A673 (cell line): ENCODE measurements at places on chromosomes 7 and 10. TPM values are rescaled to one million over a fixed set of nuclear protein-coding genes. Genes with fewer than 3 reads are reported as not detected.

Gene SMO
- 40.3 and 40.8 TPM in 2 replicates for total RNA-seq

Gene AKR1C1
- 9.8 and 10.2 TPM in 2 replicates for total RNA-seq

Gene DEPP1
- 0.54 and 1.1 TPM in 2 replicates for total RNA-seq

Gene ERV3-1
- 14.7 and 18.5 TPM in 2 replicates for total RNA-seq

Gene TBX20
- 1.8 TPM in 2 replicates for total RNA-seq

Gene LIPK
- not detected in 2 replicates for total RNA-seq

Gene GRM3
- not detected in 2 replicates for total RNA-seq

GRCh38 chr10:72954596-72955554 lies at the start of gene PLA2G12B:
Gene PLA2G12B, minus strand, starts transcription at chr10:72954806. Its CDS starts 121 bp downstream, at chr10:72954685.
- H3K27me3 ChIP-seq: no peaks in the 10 kb centered on the region
- H3K4me1 ChIP-seq: no peaks in the 10 kb centered on the region
- no peak within 1 kb of the TSS for H3K4me3 ChIP-seq
- no peak within 1 kb of the TSS for H3K27ac ChIP-seq
- DNase-seq: peak; percentile 8

- H3K27ac ChIP-seq: no peak overlapping the region
- no peaks in the 10 kb centered on the region for H3K4me1 ChIP-seq
- H3K36me3 ChIP-seq: no peaks in the 10 kb centered on the region
- no peak overlapping the region for H3K4me3 ChIP-seq
- no peaks in the 10 kb centered on the region for H3K27me3 ChIP-seq
Observed at GRCh38 chr7:77217474-77218185, 18.0 kb upstream of the FGL2 start.

DNA sequence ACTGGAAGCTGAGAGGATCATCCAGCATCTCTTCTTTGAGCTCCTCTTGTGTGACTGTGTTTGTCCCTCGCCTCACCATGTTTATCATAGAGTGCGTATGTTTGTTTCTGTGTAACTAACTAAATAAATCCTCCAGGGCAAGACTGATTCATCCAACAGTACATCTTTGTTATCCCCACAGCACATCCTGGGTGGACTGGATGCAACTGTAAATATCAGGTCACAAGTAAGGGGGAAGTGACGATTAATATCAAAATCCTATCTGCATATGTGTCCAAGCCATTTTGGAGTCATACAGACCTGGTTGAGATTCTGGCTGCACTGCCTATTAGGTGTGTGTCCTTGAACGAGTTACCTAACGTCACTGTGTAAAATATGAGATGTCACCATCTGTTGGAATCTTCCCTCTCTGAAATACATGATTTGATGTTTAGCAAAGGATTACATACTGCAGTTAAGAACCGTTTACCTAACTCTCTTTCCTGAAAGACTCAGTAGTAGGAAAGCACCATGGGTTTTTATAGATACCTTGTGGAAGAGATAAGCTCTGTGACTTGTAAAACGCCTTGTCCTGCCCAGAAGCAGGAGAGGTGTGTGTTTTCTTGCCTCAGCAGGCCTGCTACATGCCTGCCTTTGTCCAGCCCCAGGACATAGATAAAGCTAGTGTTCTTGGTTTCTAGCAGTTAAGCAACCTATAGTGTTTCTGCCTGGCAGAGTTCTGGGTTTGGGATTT lies 25.8 kb downstream of the WBP1L start:
- no peak overlapping the region for H3K4me3 ChIP-seq
- peaks cover 35% of the 10 kb centered on the region for H3K4me1 ChIP-seq
- no peak for DNase-seq
- no peak overlapping the region for H3K27ac ChIP-seq
- H3K36me3 ChIP-seq: no peaks in the 10 kb centered on the region

- H3K27ac ChIP-seq: no peak overlapping the region
- H3K27me3 ChIP-seq: no peaks in the 10 kb centered on the region
- no peaks in the 10 kb centered on the region for H3K36me3 ChIP-seq
- DNase-seq: no peak
- no peak overlapping the region for H3K4me3 ChIP-seq
Observed at GRCh38 chr7:152574892-152575548, 100.9 kb downstream of the XRCC2 start.

- no peaks in the 10 kb centered on the region for H3K36me3 ChIP-seq
- H3K4me1 ChIP-seq: no peaks in the 10 kb centered on the region
- H3K27me3 ChIP-seq: peaks cover 11% of the 10 kb centered on the region
- no peak for DNase-seq
Observed at GRCh38 chr10:15670880-15671279, 48.8 kb downstream of the ITGA8 start.

GRCh38 chr10:43225787-43226153 lies 41.1 kb downstream of the RASGEF1A start:
- H3K4me1 ChIP-seq: no peaks in the 10 kb centered on the region
- no peaks in the 10 kb centered on the region for H3K36me3 ChIP-seq
- H3K4me3 ChIP-seq: no peak overlapping the region

DNA sequence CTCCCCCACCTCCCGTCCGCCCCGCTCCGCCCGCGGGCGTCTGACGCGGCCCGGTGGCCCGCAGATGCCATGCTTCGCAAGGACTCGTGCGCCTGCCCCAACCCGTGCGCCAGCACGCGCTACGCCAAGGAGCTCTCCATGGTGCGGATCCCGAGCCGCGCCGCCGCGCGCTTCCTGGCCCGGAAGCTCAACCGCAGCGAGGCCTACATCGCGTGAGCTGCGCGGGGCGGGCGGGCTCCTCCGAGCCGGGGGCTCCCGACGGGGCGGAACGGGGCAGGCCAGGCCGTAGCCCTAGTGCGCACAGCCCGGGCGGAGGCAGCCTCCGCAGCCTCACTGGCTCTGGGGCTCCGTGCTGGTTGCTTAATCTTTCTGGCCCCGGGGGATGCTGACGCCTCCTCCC lies 2.8 kb downstream of the ASIC3 start:
- peak overlapping the region; percentile 27 for H3K4me3 ChIP-seq
- no peaks in the 10 kb centered on the region for H3K36me3 ChIP-seq
- no peaks in the 10 kb centered on the region for H3K27me3 ChIP-seq
- peak; percentile 78 for DNase-seq

GRCh38 chr7:78734626-78735025 lies 718.8 kb downstream of the MAGI2 start:
- H3K4me3 ChIP-seq: no peak overlapping the region
- DNase-seq: no peak
- no peak overlapping the region for H3K27ac ChIP-seq
- peaks cover 14% of the 10 kb centered on the region for H3K27me3 ChIP-seq

DNA sequence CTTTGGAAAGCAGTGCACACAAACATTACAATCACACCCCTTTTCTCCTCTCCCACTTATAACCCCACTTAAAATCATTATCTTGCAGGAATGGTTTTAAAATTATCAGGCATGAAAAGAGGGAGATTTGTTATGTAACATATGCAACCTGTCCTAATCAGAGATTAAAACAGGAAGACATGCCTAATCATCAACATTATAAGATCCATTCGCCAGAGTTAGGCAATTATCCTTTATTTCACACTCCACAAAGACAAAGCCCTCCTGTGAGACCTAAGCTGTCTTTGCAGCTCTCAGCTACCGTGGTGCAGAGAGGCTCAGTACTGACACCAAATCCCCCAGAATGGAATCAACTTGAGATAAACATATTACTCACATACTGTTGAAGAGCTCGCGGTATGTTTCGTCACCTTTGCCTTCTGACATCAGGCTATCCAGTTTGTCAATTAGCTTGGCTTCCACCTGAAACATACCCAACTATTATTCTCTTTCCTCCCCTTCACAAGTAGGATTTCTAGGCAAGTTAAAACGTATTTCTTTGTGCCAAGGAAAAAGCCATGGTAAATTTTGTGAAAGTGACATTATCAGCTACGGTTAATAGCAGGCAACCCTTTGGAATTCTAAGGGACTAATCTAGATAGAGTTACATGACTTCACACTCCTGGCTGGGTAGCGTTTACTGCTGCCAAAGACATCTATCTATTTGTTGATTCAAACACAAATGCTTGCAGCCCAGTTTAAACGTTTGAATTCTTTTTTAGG lies 226.2 kb upstream of the IMMP2L start:
- H3K27ac ChIP-seq: no peak overlapping the region
- no peaks in the 10 kb centered on the region for H3K27me3 ChIP-seq
- peaks cover 4% of the 10 kb centered on the region for H3K4me1 ChIP-seq
- H3K4me3 ChIP-seq: no peak overlapping the region

DNA sequence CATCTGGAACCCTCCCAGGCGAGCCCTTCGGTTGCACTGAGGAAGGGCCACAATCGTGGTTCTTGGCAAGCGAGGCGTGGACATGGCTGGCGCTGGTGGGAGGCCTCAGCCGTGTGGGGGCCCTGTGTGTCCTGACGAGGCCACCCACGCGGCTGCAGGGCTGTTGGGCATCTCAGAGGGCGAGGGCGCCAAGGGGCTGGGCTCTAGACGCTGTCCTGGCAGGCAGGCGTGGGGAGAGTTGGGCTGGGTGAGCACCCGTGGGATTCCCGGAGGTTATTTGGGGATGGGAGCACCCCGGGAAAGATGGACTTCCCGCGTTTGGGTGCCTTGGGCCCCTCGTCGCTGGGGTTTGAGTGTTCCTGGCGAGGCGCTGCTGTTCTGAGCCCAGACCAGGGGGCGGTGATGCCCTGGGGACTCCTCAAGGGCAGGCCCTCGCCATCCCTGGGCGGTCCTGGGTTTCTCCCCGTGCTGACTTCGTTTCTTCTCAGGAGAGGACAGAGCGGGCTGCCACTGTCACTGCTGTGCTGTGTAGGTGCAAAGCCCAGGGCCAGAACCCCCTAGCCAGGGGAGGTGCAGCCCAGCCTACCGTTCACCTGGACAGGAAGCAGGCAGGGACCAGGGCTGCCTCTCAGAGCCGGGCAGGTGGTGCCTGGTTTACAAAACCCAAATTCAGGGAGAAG lies 87.2 kb downstream of the DNAJB6 start:
- no peaks in the 10 kb centered on the region for H3K4me1 ChIP-seq

- H3K4me1 ChIP-seq: no peaks in the 10 kb centered on the region
- no peaks in the 10 kb centered on the region for H3K36me3 ChIP-seq
- H3K27me3 ChIP-seq: no peaks in the 10 kb centered on the region
- H3K4me3 ChIP-seq: no peak overlapping the region
- no peak for DNase-seq
Observed at GRCh38 chr10:109929501-109930219, 6.3 kb upstream of the XPNPEP1 start.

DNA sequence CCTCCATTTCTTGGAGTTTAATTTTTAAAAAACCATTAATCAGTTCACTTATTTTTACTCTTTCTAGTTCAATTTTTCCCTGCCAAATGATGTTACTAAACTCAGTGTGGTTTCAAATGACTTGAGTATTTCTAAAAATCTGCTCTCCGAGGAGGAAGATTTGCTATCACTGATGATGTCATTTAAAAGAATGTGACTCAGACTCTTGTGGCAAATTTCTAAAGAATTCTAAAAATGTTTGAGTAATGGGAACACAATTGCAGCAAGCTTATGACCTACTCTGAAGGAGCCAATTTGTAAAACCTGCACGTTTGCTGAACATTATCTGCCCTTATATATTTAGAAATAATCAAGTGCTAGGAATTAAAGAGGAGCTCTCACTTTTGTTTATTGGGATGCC lies 88.6 kb downstream of the SPAG6 start:
- no peaks in the 10 kb centered on the region for H3K36me3 ChIP-seq
- peak; percentile 82 for DNase-seq
- H3K4me1 ChIP-seq: peaks cover 23% of the 10 kb centered on the region

- no peaks in the 10 kb centered on the region for H3K4me1 ChIP-seq
- no peak for DNase-seq
- no peaks in the 10 kb centered on the region for H3K36me3 ChIP-seq
- no peaks in the 10 kb centered on the region for H3K27me3 ChIP-seq
- no peak overlapping the region for H3K27ac ChIP-seq
- H3K4me3 ChIP-seq: no peak overlapping the region
Observed at GRCh38 chr10:78169214-78169613, 135.6 kb downstream of the RPS24 start.

DNA sequence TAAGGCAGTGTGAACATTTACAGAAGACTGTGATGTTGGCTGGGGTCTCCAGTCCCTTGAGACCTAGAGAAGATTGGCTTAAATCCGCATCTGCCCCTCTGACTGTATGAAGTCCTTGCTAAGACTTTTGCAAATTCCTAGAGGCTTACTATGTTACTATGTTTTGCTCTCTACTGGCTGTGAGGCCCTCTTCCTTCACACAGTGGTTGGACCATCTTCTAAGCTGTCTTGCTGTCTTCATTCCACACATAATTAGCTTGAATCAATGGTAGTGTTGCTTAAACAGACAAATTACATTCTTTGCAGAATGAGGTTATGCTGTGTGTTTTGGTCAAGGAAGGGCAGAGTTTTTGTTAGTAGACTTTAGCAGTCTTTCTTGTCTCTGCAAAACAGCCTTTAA lies 658.0 kb downstream of the TYW1 start:
- no peak overlapping the region for H3K4me3 ChIP-seq
- no peaks in the 10 kb centered on the region for H3K36me3 ChIP-seq
- no peak overlapping the region for H3K27ac ChIP-seq
- H3K27me3 ChIP-seq: no peaks in the 10 kb centered on the region
- no peaks in the 10 kb centered on the region for H3K4me1 ChIP-seq
- no peak for DNase-seq

DNA sequence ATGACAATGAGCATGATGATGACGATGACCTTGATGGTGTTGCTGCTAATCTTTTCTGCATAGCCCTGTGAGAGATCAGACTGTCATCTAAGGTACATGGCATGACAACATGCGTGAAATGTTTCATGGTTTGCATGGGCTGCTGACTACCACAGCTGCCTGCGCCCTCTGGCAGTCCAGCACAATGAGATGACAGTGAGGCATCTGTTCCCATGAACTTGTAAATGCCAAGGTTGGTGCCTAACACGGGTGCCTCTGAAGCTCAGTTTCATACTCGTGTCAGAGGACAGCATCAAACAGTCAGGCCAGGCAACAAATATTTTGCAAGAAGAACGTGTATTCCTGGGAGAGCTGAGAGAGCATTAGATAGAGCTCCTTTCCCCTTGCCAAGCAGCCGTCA lies 122.0 kb upstream of the PRKCQ start:
- H3K4me1 ChIP-seq: peaks cover 4% of the 10 kb centered on the region
- no peak overlapping the region for H3K4me3 ChIP-seq
- H3K27ac ChIP-seq: no peak overlapping the region
- no peaks in the 10 kb centered on the region for H3K36me3 ChIP-seq
- DNase-seq: no peak

DNA sequence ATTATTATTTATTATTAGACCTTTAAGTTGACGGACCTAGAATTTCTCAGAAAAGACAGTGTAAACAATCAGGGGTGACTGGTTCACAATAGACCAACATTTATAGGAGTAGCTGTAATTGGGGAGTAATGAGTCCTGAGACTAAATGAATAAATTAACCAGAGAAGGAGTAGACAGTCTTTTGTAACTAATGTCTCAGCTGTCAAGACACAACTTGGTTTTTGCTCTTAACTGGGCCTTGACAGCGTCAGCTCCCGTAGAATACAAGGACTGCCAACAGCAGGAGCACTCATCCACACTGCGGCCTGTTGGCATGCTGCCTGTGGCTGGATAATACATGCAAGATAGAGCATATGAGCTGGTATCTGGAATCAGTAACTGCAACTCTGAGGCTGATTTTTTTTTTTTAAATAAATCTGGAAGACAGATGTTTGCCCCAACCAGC lies 123.9 kb downstream of the CACNA2D1 start:
- H3K36me3 ChIP-seq: no peaks in the 10 kb centered on the region
- peak; percentile 96 for DNase-seq

- H3K27ac ChIP-seq: no peak overlapping the region
- DNase-seq: no peak
Observed at GRCh38 chr7:7790041-7790741, 71.8 kb upstream of the RPA3 start.

- H3K27me3 ChIP-seq: no peaks in the 10 kb centered on the region
- DNase-seq: no peak
- H3K4me3 ChIP-seq: no peak overlapping the region
- no peak overlapping the region for H3K27ac ChIP-seq
- no peaks in the 10 kb centered on the region for H3K36me3 ChIP-seq
- no peaks in the 10 kb centered on the region for H3K4me1 ChIP-seq
Observed at GRCh38 chr7:27611059-27611458, 51.6 kb downstream of the HIBADH start.

GRCh38 chr7:7705318-7705717 lies 13.1 kb downstream of the RPA3 start:
- no peaks in the 10 kb centered on the region for H3K27me3 ChIP-seq
- H3K36me3 ChIP-seq: no peaks in the 10 kb centered on the region
- no peak overlapping the region for H3K4me3 ChIP-seq
- H3K4me1 ChIP-seq: no peaks in the 10 kb centered on the region
- no peak overlapping the region for H3K27ac ChIP-seq
